Esophagus squamous epithelium (tissue), 5 donors: ENCODE measurements at places on chromosomes 5 and 9.

- no peak for DNase-seq
Observed at GRCh38 chr5:53924392-53924791, 364.0 kb downstream of the NDUFS4 start.

DNA sequence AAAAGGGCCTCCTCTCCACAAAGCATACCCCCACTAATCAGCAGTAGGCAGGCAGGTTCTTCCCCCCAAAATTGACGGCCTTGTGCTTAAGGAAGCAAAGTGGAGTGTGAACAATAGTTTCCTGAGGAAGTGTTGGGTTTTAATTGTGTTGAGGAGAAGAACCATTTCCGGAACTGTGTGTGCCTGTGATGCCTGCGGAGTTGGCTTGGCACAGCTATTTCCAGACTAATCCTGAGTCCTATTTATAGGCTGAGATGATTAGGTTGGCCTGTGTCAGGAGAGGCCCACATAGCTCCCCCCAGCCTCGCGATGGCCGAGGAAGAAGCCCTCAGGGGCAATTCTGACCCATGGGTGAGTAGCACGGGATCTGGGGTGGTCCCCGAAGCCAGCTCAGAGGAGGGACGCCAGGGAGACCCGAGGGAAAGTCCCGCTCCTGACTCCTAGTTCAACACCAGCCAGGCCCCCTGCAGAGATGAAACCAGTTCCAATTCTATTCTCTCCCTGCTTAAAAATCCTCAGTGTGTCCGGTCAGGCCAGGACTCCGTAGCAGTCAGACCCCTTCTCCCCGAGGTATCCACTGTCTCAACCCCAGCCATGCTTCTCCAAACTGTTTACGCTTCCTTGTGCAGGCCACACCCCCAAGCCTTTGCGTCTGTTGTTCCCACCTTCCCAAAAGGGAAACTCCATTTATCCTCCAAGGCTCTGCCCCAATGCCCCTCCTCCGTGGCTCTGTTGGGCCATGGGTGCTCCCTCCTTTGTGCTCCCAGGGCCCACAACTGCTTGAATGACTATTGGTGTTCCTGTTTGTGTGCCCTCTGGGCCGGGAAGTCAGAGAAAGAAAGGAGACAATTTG, 18.1 kb downstream of the GSN start:
- no peak for DNase-seq

DNA sequence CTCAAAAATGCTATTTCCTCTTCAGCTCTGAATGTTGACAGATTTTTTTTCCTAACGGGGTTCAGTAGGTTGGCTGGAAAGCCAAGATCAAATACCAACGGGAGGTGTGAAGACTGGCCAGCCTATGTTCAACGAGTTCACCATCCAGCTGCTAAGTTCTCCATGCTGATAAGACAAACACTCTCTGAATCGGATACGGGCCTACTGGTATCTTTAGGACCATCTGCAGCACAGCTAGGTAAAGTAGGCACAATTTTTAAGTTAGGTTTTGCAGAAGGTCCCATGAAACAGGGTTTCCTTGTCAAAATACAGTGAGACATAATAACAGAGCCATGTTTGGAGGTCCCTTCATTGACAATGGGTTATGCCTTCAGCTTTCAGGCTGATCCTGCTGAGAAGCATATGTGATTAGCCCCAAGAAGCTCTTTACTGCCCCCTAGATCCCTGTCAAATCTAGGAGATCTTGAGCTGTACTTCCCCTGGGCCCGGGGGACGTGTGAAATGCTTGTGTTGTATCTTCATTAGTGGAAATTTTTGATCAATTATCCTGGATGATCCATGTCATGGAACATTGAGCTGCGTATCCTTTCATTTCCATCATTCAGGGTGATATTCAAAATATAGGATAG, 60.6 kb downstream of the PGM5 start:
- no peak for DNase-seq

GRCh38 chr5:154220625-154221024, 30.1 kb downstream of the GALNT10 start:
- no peak for DNase-seq

- no peak for DNase-seq
Observed at GRCh38 chr5:176740131-176740701, 70.1 kb upstream of the UNC5A start.

DNA sequence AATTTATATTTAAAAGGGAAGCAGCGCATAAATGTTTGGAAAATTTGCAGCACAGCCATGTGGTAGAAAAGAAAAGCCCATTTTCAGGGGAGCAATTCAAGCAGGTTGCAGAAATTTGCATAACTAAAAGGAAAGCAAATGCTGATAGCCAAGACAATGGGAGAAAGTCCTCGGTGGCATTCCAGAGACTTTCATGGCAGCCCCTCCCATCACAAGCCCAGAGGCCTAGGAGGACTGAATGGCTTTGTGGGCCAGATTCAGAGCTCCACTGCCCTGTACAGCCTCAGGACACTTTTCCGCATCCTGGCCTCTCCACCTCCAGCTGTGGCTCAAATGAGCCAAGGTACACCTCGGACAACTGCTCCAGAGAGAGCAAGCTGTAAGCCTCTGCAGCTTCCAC, 462.9 kb downstream of the CDK5RAP2 start:
- no peak for DNase-seq

DNA sequence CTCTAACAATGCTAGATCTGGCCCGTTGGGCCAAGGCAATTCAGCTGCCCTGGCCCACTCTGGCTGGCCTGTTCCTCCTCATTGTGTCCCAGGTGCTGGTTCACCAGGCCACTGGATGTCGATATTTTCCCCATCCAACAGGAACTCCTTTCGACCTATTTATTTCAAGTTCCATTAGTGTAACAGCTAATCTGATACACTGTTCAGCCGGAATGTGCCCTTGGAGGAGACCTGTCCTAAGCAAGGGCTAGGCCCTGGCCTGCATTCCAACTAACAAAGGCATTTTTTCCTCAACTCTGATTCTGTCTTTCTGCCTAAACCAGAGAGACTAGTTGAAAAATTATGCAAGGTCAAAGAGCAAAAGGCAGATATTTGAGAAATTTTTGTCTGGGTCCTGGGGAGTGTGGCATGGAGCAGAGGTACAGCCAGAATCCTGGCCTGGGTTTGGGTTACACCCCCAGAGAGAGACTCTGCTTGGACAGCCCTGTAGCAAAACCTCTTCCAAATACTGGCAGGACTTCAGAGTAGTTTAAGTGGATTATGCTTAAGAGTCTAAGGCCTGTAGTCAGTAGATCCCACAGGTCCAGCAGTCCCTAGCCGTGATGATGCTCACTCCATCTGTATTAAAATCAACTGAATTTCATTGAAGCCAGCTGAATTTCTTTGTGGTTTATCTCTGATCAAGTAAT, 36.1 kb downstream of the MARCHF11 start:
- no peak for DNase-seq

- DNase-seq = no peak
Observed at GRCh38 chr5:71892641-71893365, 173.7 kb downstream of the CARTPT start.

- DNase-seq = no peak
Observed at GRCh38 chr9:86041311-86041741, 58.0 kb downstream of the GOLM1 start.

GRCh38 chr5:99010294-99010693, 81.5 kb upstream of the CHD1 start:
- DNase-seq = no peak

DNA sequence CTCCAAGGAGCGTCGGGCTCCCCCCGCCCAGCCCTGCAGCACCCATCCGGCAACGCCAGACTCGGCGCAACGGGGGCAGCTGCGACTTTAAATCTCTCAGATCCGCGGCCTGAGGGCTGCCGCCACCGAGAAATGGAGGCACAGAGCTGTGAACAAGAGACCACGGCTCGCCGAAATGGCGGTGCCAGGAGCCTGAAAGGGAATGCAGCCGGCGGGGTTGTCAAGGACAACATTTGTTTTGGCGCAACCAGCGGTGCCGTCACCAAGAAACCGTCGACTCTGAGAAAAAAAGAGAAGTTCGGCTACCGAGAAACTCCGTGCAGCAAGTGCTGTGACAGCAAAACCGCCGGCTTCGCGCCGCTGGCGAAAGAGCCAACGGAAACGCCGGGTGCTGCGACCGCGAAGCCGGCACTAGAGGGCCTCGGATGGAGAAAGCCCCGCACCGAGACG, 2.1 kb upstream of the ANXA2R start:
- DNase-seq = no peak

- DNase-seq = no peak
Observed at GRCh38 chr5:41795125-41795524, 75.1 kb downstream of the OXCT1 start.

- no peak for DNase-seq
Observed at GRCh38 chr5:138725818-138726416, 27.3 kb upstream of the CTNNA1 start.

- DNase-seq = no peak
Observed at GRCh38 chr5:81786496-81786895, 35.6 kb upstream of the SSBP2 start.

- no peak for DNase-seq
Observed at GRCh38 chr9:94976077-94976476, 249.6 kb downstream of the AOPEP start.

GRCh38 chr5:36870399-36871040, 6.0 kb upstream of the NIPBL start:
- DNase-seq = no peak

GRCh38 chr9:126297661-126298060, 29.0 kb upstream of the MVB12B start:
- no peak for DNase-seq

DNA sequence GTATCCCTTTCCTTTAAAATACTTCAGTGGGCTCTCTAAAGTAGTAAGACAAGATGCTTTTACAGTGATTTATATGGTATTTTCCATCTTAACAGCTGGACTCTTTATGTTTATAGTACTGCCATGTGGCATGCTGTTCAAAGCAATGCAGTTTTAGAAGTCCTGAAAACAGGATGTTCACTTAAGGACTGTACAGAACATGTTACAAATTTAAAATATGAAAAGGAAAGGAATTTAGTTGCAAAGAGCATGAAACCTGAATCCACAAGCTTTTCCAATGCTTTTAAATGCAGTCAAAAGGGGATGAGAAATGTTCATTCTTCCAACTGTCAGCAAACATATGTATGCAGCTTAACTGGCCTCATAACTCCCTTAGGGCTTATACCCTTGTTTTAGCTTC, 580.2 kb downstream of the EFNA5 start:
- no peak for DNase-seq

GRCh38 chr9:116360016-116360415, 206.4 kb downstream of the PAPPA start:
- DNase-seq = no peak

- DNase-seq = no peak
Observed at GRCh38 chr5:151449297-151449696, 1.9 kb downstream of the SLC36A1 start.

DNA sequence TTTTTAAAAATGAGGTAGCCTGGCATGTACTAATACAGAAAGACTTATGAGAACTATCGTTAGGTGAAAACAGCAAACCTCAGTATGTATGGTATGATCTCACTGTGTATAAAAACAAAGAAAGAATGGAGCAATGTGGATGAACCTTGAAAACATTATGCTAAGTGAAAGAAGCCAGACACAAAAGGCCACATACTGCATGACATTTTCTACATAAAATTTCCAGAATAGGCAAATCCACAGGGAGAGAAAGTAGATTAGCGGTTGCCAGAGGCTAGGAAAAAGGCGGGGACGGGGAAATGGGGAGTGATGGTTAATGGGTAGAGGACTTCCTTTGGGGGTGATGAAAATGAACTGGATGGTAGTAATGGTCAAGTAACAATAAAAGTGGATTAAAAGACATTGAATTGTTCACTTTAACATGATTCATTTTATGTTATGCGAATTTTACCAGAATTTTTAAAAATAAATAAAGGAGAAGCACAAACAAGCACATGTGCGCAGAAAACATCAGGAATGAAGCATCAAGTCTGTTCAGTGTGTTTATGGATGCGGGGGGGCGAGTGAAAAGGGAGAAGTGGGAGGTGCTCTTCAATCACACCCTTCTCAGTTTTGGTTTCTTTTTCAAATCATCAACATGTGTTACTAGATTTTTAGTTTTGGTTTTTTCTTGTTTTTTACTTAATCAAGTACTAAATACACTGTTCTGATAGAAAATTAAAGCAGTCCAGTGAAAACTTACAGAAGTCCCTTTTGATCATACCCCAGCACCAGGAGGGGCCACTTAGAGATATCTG, 16.3 kb downstream of the ROR2 start:
- no peak for DNase-seq

DNA sequence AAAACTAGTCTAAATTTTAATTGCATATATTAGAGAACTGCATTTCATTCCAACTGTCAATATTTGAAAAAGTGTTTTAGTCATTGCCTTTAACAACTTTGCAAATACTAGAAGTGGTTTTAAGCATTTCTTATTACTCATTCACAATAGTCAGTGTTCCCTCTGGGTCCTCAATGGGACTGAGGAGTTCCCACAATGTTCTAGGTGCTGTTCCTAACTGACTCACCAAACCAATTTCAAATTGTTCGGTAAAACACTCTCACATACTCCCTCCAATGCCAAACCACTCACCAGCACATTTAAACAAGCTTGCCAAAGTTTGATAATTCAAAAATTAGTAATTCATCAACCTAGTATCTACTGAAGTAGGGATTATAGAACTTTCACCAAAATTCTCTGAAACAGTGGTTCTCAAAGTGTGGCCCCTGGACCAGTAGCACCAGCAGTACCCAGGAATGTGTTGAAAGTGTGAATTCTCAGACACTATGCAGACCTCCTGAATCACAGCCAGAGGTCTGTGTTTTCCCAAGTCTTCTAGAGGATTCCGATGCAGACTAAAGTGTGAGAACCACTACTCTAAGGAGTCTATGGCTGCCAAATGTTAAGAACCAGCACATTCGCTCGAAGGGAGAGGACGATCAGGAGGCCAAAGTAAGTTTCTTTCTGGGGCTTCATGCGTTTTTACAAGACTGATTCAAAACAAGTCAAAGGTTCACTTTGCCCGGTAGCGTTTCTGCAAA, 72.8 kb downstream of the APBA1 start:
- DNase-seq = no peak
